Epithelial cell of prostate (primary cell): ENCODE measurements at places on chromosomes 3 and 15.

GRCh38 chr3:149252272-149252671 is 30.6 kb upstream of the CP start:
- no peak for DNase-seq

DNA sequence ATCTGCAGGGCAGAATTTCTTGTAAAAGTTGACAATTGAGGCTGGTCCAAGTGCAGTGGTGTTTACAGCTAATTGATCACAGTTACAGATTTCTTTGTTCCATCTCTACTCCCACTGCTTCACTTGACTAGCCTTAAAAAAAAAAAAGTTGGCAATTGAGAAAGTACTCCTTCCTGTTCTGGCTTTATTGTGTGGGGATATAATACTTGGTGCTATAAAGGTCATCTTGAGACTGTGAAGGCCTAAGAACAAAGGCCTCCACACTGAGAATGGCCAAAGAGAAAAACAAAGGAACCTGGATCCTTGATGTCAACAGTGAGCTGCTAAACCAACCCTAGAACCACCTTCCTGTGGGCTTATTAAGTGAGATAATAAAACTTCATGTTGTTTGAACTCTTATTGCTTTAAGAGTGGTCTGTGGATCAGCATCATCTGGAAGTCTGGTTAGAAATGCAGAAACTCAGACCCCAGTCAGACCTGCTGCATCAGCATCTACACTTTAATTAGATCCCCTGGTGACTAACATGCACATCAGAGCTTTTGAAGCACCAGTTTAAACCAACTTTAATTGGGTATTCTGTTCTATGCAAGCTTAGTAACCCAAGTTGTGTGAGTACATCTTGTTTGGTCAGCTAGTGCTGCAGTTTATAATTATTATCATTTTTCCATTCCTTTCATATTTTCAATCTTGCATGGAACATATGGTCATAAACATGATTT is 55.2 kb downstream of the TMOD3 start:
- no peak for DNase-seq

DNA sequence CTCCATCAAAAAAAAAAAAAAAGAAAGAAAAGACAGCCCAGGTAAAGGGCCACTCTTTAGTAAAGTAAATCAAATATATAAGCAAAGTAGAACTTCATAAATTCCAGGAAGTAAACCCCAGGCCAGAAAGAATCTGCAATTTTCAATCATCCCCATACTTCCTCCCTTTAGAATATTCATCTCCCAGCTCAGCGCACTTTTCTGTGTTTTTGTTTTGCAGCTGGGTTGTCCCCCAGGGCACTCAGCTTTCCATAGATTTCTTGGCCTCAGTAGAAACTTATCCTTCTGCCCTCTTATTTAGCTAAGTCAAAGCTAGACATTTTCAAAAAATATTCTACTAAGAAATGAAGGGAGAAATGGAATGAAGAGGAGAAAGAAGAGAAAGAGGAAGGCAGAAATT is 24.0 kb upstream of the SPRED1 start:
- DNase-seq, result no peak

DNA sequence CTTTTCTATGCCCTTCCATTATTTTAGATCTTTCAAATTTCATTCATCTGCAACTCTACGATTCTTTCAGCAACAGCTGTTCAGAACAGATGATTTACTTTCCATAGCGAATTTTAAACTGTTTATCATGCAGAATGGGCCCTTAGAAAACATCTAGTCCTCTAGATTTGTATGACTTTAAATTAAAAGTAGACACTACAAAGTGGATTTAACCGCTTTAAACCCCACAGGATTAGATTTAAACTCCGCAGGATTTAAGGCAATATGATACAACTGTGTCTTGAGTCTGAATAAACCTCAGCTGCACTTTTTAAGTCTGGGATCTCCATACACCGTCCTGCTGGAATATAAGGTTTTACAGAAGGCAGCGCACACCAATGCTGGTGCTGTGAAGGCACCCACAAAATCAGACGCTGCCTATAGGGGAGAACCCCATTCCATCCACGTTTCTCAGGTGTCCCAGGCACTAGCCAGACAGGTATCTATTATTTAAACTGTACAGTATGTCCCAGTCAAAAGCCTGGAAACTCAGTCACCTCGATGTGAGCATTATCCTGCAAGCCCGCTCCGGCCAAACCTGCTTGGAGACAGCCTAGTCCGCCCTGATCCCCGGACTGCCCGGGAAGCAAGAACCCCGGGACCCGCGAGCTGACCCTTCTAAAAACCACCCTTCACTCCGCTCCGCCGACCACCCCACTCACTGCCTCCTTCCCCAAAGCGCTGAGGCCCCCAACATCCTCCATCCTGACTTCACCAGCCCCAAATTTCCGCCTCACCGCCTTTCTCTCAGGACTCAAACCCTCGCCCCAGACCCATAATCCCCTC is 768 bp downstream of the ANO10 start:
- DNase-seq, result no peak

GRCh38 chr3:30518872-30519271 is 87.5 kb upstream of the TGFBR2 start:
- DNase-seq, result no peak

GRCh38 chr3:30155755-30156154 is 450.6 kb upstream of the TGFBR2 start:
- no peak for DNase-seq

GRCh38 chr3:159458010-159458409 is 530.6 kb upstream of the IL12A start:
- DNase-seq, result peak; percentile 89

DNA sequence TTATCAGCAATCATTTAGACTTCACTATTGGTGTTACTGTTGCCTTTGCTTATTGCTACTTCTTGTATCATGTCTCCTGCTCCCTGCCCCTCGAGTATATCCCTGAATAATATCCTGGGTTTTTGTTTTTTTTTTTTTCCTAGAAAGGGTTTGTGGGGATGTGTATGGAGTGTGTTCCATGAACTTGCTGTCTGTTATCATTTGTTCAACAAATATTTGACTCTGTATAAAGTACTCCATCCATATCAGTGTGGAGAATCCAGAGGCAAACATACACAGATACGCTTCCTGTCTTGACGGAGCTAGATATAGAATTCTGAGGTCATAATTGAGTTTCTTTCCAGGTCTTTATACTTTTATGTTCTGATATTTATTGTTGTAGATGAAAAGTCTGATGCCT is 31.8 kb upstream of the GOLGA6L9 start:
- no peak for DNase-seq

DNA sequence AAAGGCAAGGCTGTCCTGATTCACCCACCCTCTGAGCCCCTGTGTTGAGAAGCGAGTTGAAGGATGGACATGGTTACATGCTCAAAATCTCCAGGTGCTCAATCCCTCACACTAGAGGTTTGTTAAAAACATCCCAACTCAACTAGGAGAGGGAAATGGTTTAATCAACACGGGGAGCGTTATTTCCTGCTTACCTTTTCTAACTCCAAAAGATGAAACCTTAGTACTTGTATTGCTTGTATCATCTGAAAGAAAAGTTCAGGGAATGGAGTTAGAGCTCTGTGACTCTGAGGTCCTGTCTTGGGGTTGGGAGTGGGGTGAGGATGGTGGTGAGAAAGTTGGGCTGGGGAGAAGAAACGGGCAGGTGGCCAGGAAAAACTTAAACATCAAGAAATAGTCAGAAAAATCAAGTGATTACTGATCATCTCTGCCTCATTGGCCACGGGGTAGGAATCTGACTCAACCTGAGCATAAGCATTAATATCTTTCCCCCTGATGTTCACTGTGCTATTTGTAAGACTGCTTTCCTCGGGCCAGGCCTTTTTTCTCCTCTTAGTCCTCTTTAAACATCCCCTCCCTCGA is 5.9 kb downstream of the MEIS2 start:
- no peak for DNase-seq

GRCh38 chr3:65712140-65712539 is 326.6 kb downstream of the MAGI1 start:
- DNase-seq, result no peak

GRCh38 chr15:64904189-64904588 is 7.5 kb upstream of the ANKDD1A start:
- DNase-seq, result no peak

DNA sequence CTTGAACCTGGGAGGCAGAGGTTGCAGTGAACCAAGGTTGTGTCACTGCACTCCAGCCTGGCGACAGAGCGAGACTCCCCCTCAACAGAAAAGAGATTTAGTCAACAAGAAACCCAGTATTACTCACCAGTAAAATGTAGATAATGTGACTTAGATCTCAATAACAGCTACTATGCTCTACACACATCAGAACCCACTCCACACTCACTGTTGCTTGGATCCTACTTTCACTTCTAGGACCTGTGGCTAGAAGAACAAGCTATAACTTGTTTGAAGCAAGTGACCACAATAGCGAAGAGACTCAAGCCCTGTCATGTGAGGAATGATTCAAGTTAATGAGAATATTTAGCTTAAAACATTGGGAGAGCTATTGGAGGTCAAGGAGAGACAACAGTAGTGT is 100.7 kb downstream of the ANXA2 start:
- peak; percentile 83 for DNase-seq

DNA sequence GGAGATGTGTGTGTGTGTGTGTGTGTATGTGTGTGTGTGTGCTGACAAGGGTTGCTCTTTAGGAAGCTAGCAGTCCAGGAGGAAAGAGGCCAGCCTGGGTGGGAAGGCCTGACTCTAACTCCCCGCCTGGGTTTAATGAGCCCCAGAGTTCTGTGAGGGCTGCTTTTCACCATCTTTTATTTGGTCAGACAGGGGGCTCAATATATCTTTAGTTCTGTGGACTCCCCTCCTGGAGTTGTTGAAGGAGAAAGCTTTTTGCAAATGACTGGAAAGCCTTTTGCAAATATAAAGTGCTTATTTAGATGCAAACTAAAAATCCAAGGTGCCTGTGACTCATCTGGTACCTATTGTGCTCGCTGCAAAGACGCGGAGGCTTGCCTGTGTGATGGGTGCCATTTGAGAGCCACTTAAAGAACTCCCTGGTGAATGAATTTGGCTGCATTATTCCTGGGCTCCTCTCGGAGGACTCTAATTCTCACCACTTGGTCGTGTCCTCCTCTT is 24.5 kb downstream of the DRD3 start:
- DNase-seq, result no peak

- peak; percentile 39 for DNase-seq
Measured at GRCh38 chr3:8658306-8659212, 14.0 kb upstream of the SSUH2 start.

- DNase-seq, result no peak
Measured at GRCh38 chr15:62452026-62452425, 286.9 kb upstream of the C2CD4B start.

DNA sequence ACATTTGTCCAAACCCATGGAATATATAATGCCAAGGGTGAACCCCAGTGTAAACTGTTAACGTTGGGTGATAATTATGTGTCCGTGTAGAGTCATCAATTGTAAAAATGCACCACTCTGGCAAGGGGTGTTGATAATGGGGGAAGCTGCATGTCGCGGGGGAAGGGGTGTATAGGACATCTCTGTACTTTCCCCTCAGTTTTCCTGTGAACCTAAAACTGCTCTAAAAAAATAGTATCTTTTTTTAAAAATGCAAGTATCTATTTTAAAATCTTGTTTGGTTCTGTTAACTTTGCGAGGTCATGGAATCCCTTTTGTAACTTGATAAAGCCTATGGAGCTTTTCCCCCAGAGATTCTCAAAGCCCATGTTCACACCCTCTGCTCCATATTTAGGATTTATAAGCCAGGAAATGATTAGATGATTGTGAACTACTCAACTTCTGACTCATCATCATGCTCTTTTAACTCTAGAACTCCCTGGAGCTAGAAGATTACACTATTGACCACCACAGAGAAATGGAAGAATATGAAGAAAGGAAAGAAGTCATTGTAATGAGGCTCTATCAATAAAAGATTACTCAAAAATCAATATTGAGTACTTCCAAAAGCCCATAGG is 56.1 kb upstream of the C3orf49 start:
- DNase-seq, result no peak

DNA sequence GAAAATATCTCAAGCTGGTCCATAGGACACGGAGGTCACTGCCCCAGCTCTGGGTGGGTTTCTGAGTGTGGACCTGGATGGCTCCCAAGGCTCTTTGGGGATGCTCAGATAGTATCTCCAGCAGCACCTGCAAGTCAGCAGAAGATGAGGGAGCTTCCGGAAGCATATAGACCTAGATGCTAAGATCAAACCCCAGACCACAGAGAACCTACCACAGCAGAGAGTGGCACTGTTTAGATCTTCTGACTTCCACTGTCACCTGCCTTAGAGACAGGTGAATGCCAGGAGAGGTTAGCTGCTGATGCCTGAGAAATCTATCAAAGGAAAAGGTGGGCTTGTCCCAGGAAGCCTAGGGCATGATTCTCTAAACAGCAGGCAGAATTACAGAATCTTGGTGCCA is 105.7 kb upstream of the TRPM1 start:
- DNase-seq, result no peak

GRCh38 chr3:69385723-69386555 is at the start of gene FRMD4B:
Gene FRMD4B, minus strand, starts transcription at chr3:69386088. Its CDS starts 99 bp downstream, at chr3:69385989.
- no peak for DNase-seq

- no peak for DNase-seq
Measured at GRCh38 chr3:110248666-110249065, 823.0 kb upstream of the NECTIN3 start.

DNA sequence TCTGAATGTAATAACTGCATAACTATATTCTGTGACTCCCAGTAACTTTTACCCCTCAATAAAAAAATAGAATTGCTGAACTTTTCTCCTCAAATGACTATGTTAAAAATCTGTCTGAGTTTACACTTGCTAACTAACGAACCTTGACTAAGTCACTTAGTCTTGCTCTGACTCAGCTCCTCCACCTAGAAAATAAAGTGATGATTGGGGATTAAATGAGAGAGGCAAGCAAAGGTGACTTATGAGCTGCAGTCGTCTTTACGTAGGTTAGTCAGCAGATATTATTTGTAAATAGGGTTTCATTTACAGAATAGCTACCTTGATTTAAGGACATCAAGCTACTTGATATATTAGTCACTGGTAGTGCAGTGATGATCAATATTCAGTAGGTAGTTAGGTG is 476.9 kb downstream of the MECOM start:
- DNase-seq, result no peak

GRCh38 chr3:49880581-49881315 is 11.0 kb upstream of the CAMKV start:
- no peak for DNase-seq

GRCh38 chr15:60673918-60674558 is 195.1 kb upstream of the ICE2 start:
- DNase-seq, result peak; percentile 22
